ENCODE measurements at places on chromosomes 16 and 17.

DNA sequence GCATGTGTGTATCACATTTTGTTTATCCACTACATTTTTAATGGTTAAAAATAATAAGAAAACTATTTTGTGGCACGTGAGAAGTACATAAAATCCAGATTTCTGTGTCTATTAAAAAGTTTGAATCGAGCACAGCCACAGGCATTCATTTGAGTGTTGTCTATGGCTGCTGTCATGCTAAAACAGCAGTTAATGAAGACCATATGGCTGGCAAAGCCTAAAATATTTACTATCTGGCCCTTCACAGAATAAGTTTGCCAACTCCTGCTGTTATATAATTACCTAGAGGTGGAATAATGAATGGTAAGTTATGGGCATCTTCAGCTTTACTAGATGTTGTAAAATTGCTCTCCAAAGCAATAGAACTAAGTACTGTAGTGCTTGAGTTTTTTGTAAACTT, 30.5 kb downstream of the TMEM98 start:
- DNase-seq, result no peak

DNA sequence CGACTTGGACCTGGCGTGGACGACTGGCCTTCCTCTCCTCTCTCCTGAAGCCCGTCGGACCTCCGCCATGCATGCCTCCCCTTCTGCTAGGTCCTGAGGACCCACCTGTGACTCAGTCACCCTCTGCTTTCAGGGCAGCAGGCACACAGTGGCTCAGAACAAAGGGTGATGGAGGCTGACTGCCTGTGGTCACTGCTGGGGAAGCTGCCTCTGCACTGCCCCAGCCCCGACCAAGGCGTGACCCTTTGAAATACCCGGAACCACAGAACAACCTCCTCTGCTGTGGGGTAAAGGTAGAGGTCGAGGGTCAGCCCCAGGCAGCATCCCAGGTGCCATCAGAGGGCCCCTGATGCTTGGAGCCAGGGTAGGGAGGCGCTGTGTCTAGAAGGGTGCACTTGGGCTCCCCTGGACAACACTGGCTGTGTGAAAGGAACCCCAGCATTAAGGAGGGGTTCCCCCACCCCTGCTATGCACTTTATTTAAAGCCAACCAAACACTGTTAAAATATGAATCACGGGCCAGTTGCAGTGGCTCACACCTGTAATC, 12.5 kb upstream of the SLC4A1 start:
- DNase-seq, result no peak

DNA sequence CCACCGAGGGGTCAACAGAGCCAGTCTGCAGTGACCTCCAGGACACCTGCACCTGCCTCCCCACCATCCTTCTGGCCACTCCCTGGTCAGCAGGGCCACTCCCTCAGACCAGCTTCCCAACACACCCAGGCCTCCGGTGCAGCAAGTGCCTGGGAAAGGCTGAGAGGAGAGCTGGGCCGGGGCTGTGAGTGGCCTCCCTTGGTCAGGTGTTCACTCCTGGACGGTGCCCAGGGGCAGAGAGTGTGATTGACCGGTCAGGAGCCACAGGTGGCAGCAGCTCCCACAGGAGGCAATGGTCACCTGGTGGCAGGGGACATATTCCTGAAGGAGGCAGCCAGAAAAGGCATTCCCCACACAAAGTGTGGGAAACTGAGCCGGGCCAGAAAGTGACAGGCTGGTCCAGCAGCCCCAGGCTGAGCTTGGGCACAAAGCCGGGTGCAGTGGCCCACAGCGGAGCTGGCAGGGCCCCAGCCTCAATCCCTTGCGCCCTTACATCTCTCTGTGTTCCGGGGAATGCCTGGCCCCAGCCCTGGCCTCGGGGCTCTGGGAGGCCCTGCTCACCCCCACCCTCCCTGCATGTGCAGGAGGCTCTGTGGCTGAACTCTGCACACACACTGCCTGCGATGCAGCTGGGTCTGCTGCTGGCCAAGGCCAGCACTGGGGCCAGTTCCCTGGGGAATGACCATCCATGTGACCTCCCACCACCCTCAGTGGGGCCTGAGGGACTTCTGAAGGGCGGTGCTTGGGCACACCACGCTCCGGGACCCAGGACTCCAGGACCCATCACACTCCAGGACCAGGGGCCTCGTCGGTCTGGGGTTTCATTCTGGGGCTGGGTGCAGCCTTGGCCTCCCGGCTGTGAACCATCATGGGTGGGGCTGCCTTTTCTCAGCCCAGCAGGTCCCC, 1.2 kb upstream of the C17orf99 start:
- no peak for DNase-seq

DNA sequence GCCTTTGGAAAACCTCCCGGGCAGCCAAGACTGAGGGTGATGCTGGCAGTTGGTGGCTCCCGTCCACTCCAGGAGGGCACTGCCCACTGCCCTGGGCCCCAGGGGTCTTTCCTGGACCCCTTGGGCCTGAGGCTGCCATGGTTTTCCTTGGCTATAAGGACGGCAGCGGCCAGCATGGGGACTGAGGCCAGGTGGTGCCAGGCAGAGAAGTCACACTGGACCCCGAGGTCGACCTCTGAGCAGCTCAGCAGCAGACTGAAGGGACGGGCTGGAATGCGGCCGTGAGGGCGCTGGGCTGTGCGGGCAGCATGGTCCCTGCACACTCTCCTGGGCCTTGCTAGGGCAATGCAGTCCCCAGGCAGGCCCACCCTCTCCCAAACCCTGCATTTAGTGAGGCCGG, 55.6 kb upstream of the GNG13 start:
- DNase-seq, result no peak

DNA sequence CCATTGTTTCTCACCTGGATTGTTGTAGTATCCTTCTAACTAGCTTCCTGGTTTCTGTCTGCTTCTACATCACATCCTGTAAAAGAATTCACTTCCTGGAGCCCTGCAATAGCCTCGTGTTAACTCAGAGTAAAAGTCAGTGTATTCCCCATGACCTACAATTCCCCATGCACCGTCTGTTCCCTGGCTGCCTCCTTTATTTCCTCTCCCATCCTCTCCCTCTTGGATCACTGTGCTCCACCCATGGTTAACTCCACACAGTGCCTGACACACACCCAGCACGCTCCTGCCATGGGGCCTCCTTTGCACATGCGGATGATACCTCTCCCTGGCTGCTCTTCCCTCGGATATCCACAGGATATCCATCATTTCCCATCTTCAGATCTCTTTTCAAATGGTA, 301.4 kb upstream of the IRX3 start:
- no peak for DNase-seq

DNA sequence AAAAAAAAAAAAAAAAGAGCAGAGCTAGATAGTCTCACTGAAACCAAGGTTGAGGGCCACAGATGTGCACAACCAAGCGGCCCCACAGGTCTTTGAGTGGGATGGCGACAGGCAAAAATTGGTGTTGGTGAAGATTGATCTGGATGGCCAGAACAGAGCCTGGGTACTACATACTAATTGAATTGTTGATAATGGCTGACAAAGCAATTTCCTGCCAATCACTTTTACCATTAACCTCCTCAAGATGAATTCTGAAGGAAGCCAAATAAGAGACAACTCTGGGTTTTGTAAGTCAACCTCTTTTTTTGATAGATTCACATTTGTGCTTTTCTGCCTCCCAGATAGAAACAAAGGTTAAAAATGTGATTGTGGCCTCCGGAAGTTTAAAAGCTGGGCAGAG, 19.4 kb upstream of the HS3ST3B1 start:
- no peak for DNase-seq

- DNase-seq, result no peak
Measured at GRCh38 chr16:50761267-50761666, 19.4 kb downstream of the CYLD start.

DNA sequence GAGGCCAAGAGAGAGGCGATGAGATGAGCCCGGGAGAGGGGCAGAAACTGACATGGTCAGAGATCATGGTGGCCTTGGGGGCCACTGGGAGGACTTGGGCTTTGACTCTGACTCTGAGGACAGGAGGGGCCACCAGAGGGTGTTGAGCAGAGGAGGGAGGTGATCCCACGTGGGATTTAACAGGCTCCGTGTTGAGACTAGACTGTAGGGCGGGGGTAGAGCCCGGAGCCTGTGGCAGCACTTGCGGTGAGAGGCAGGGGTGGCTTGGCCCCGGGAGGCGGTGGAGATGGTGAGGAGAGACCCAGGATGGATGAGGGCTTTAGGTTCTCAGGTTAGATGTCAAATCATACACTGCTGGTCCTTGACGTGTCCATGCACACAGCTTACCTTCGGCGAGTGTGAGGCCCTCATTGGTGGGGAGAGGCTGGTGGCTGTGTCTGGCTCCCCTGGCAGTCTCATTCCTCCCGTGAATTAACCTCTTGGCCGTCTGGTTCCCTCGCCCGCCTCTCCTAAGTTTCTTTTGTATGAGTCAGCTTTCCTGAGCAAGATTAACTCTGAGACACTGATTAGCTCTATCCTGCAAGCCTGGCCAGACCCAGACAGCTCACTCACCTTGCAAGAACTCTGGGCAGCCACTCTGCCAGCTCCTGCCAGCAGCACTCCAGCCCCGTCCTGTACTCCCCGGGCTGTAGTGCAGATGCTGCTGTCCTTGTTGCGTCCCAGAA, 39.7 kb downstream of the VPS35L start:
- no peak for DNase-seq

- no peak for DNase-seq
Measured at GRCh38 chr17:36869856-36870719, 67.2 kb upstream of the LHX1 start.

GRCh38 chr16:86040496-86040895, 141.5 kb downstream of the IRF8 start:
- no peak for DNase-seq

- no peak for DNase-seq
Measured at GRCh38 chr17:44130693-44131349, 7.4 kb upstream of the HDAC5 start.

- no peak for DNase-seq
Measured at GRCh38 chr17:82938873-82939620, 99.2 kb upstream of the ZNF750 start.

- no peak for DNase-seq
Measured at GRCh38 chr17:32861981-32862380, 14.9 kb downstream of the MYO1D start.

- no peak for DNase-seq
Measured at GRCh38 chr16:27551036-27551435, 1.1 kb downstream of the KATNIP start.

GRCh38 chr16:54862529-54862928, 68.1 kb upstream of the IRX5 start:
- no peak for DNase-seq

DNA sequence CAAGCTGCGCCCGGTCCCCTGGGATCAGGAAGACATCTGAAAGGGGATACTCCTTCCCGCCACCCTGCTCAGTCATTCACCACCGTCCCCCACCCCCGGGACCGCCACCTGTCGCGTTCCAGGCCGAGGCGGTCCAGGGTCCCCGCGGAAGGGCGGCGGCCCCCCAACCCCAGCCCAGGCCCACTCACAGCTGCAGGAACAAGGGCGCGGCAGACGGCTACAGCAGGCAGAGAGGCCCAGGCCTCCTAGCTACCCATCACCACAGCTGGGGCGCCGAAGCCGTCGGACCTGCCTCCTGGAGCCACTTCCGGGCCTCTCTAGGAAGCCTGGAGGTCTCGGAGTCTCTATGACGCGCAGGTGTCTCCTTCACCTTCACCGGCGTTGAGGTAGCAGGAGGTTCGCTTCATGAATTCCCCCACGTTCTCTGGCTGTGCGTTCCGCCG, at the start of gene SDR42E1:
Gene SDR42E1, minus strand, starts transcription at position 272 of the 443 bp plus-strand sequence. CDS start 10,612 bp downstream, outside the sequence.
- DNase-seq, result no peak

DNA sequence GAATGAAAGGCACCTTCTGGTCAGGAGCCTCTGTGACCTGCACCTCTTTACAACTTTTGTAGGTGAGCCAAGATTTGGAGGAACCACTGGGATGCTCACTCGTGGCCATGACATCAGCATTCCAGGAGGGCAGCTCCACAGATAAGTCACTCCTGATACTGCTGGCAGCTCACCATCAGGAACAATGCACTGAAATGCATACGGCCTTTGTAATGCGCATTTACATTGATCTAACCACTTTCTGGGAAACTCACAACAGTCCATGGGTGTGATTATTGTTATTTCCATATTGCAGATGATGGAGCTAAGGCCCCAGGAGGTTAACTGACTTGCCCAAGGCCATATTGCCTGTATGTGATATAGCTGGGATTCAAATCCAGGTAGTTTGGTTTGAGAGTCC, 34.3 kb upstream of the PMFBP1 start:
- DNase-seq, result no peak
